ENCODE measurements at places on chromosomes 5 and 9.

DNA sequence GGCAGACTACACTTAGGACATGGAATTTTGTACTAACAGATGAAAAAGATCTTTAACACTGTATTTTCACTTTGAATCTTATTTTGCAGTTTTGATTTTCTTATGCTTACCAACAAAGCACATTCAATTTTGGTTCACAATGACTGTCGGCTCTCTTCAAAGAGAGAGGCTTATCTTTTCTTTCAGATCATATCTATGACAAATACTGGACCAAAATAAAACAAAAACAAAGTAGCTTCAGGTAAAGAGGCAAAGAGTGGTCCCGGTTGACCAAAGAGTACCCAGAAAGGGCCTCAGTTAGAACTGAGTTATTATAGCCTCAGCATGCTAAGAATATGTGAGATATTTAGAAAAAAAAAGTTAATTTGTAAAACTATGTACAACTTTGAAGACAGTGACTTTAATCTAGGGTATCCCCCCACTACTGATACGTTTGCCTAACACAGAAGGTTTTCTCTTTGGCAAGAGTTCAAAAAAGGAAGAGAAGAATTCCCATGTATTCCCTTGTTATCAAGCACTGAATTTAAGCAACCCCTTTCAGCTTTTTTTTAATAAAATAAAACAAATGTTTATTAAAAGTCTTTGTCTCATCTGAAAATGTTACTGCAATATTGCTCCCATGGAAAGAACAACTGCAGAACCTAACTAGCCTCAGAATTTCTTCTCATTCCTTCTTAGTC, 50.5 kb downstream of the NR6A1 start:
- no peak for DNase-seq

DNA sequence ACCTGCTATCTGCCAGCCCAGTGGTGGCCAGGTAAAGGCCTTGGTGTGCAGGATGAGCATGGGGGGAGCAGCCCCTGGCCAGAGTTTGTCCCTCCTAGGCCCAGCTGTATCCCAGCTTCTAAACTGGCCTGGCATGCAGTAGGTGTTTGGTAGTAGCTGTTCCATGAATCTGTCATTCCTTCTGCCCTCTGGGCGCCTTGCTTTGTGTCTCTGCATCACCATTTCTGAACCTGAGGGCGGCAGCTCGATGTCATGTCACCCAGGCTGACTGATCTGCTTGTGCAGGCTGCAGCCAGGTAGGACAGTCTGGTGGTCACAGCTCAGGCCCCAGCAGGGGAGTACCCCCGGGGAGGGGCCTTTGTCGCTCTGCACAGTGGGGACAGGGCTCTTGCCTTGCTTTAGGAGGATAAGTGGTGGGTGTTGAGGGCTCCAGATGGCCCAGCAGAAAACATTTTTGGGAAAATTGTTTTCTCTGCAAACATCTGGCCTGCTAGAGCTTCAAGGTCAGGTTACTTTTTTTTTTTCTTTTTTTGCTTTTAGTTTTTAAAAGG, 4.6 kb upstream of the SUSD3 start:
- no peak for DNase-seq

DNA sequence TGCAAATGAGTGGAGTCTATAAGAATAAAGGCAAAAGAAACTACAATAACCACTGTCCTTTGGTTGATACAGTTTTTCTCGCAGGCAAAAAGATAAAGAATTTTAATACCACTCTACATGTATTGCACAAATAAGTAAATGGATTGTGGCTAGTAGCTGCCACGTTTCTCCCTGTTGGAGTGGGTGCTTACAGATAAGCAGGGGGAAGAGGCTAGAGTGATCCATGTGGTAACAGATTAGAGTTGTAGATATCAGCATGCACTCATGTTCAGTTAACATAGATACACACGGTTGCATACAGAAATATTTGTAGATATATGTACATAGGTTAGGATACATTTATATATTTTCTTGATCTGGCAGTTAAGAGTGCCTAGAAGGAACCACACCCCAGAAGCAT, 179.5 kb downstream of the ARHGEF28 start:
- no peak for DNase-seq

- DNase-seq, result no peak
These were observed 7.5 kb upstream of the CMBL start for GRCh38 chr5:10315201-10315600.

- no peak for DNase-seq
These were observed 153.8 kb downstream of the DROSHA start for GRCh38 chr5:31378136-31378535.

GRCh38 chr9:20997503-20998076, 33.9 kb downstream of the HACD4 start:
- DNase-seq, result no peak

- DNase-seq, result no peak
These were observed 45.5 kb downstream of the GPBP1 start for GRCh38 chr5:57219386-57219785.

GRCh38 chr9:124860582-124861341, 995 bp downstream of the RPL35 start:
- DNase-seq, result no peak

DNA sequence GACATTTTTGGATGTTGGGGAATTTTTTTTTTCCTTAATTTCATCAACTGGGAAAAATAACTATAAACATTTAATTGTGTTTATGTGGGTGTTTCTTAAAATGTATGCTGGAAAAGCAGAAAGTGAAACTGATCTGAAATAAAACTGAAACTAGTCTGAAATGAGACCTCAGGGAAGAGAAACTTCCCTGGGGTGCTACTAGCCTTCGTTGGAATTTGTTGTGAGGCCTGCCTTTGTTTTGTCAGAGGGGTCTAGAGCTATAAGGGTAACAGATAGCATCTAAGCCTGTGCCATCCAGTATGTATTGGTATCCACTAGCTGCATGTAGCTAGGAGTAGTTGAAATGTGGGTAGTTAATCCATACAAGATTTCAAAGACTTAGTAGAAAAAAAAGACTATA, 10.4 kb downstream of the ZNF618 start:
- no peak for DNase-seq
